ENCODE measurements at places on chromosomes 4 and X.
A peak's percentile ranks its signal among the peaks of the same experiment; 100 is the strongest.

DNA sequence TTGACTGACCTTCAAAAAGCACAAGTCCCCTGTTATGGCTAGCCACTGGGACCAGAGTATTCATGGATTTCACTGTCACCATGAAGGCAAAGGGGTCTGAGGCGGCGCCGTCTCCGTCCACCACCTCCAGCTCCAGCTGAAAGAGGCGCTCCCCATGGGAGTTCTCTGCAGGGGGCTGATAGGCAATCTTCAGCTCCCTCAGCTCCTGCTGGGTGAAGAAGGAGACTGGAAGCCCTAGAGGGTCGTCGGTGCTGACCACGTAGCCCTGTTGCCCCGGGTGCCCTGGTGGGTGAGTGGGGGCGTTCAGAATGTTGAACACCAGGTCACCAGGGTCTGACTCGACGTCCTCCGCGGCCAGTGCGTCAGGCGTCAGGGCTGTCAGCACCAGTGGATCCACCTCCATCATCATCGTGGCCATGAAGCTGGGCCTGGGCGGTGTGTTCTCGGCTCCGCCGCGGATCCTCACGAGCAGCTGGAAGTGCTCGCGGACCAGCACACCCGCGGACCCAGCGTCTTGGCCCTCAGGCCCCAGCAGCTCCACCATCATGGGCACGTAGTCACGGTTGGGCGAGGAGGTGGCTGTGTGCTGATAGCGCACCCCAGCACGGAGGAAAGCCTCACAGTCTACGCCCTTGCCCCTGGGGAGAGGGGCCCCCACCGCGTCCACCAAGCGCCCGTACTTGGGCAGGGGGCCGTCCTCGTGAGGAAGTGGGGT is 987 bp downstream of the FREM3 start:
- DNase-seq, result no peak

DNA sequence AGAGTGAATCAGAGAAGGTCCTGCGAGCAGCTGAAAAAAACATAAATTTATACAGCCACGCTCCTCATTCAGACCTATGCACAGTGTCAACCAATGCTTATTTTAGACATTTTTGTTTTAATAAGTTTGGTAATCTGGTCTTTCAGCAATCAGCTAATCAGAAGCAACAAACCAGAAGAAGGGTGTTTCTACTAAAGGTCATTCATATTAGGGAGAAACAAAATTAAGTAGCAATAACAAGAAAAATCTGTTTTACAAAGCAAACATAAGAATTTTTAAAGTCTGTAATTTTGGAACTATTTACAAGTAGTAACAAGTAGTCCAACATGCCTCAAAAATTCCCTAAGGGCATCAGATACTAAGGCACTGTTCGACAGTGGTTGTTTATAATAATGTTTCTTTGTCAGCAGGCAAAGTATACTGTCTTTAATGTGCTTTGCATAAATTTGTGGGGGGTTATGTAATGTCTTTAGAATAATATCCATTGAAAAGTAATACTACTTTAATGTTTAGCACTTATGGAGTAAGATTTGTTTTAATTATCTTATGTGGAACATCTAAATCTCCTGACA is 82.8 kb downstream of the PHOX2B start:
- no peak for DNase-seq

GRCh38 chr4:5893591-5893990 is 705 bp upstream of the CRMP1 start:
- DNase-seq, result peak; percentile 32

DNA sequence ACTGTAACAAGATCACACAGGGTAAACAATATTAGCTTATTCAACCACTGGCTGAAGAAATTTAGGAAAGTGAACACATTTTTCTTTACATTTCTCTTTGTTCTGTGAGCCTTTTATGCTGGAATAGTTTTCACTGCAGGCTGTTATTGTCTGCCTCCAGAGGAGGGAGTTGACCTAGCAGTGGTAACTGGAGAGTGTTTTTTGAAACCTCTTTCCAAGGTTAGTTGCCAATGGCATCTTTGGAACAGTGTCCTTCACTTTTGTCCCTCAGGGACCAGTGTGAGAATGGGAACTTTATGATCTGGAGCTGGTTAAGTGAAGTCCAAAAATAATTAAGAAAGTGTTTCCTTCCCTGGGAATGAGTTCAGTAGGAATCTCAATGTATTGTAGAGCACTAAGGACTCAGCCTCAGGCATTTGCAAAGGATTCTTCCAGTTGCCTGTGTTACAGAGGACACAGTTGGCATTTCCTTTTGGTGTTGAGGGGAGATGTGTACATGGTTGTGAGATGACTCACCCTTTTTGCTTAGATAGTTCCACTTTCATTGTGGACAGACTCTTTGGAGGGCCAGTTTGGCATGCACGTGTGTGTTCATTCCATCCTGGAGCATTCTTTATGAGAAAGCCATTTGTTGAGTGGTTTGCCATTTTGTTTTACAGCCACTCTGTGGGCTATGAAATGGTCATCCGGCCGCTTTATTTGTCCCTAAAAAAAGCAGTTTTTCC is 61.3 kb downstream of the AR start:
- DNase-seq, result no peak

DNA sequence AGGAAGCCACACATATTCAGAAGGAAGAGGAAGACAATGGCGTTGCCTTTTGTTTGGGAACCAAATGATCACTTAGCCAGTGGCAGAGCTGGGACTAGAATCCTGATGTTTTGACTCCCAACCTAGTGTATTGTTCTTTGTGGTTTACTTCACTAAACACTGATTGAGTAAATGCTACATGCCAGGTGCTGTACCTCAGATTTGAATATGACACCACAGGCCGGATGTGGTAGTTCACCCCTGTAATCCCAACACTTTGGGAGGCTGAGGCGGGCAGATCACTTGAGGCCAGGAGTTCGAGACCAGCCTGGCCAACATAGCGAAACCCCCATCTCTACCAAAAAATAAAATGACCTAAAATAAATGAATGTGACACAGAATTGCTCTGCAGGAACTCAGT is 8.4 kb downstream of the NDUFA1 start:
- DNase-seq, result no peak

- DNase-seq, result no peak
Measured at GRCh38 chr4:164591666-164592065, 162.3 kb upstream of the SMIM31 start.

GRCh38 chr4:41120297-41121217 is 93.8 kb downstream of the APBB2 start:
- no peak for DNase-seq
